Activated T-cell treated with anti-CD3 and anti-CD28 coated beads for 24 hours (primary cell): ENCODE measurements at places on chromosomes 12 and 14.

DNA sequence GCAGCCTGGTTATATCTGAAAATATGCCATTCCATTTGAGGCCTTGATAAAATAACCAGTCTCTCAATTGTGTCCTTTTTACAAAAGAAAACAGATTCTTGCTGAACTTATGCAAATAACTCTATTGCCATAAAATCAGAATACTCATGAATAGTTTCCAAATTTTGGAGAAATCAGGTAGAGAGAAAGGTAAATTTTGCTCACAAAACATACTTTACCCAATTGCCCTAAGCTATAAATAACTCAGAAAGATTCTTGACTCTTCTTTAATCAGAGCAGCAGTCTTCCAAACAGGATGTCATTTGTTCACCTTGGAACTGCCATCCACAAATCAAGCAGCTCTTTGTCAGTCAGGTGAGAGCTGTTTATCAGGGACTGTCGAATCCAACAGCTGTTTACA lies 12.6 kb downstream of the ZNF26 start:
- DNase-seq = no peak

DNA sequence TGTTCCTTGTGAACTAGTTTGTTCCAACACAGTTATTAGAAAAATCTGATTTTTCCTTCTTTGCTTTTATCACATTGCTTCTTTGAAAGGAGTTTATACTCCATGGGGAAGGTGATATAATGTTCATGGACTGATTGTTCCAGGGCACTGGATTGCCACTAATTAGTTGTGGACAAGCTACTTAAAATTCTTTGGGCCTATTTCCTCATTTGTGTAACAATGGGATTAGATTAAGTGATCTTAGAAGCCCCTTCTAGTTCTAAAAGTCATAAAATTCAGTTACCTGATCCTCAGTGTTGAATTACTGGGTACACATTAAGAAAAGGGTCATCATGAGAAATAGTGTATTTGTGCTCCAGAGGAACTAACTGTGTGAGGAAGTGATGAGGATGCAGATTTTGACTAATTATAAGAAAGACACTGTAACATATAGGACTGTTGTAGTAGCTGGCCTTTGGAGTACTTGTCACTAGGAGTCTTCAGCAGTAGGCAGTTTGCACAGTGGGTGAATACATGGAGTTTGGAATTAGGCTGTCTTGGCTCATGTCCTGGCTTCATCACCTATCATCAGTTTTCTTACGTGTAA lies 82.2 kb downstream of the MIA2 start:
- no peak for DNase-seq

- no peak for DNase-seq
Observed at GRCh38 chr14:88612981-88613380, 50.1 kb downstream of the ZC3H14 start.

DNA sequence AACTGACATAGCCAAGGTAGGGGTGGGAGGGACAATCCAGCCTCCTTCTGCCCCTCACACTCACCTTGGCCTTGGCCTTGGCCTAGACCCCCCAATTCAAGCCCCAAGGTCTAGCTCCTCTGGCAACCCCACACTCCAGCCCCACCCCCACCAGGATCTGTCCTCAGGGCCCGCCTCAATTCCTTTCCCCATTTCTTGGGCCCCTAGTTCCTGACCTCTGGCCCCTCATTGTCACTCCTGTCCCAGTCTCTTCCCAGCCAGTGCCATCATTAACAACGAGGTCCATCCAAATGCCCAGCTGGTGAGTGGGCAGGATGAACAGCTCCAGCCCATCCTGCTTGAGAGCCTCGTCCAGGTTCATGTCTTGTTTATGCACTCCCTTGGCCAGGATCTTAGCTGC lies 6.8 kb upstream of the GDF11 start:
- DNase-seq = no peak

DNA sequence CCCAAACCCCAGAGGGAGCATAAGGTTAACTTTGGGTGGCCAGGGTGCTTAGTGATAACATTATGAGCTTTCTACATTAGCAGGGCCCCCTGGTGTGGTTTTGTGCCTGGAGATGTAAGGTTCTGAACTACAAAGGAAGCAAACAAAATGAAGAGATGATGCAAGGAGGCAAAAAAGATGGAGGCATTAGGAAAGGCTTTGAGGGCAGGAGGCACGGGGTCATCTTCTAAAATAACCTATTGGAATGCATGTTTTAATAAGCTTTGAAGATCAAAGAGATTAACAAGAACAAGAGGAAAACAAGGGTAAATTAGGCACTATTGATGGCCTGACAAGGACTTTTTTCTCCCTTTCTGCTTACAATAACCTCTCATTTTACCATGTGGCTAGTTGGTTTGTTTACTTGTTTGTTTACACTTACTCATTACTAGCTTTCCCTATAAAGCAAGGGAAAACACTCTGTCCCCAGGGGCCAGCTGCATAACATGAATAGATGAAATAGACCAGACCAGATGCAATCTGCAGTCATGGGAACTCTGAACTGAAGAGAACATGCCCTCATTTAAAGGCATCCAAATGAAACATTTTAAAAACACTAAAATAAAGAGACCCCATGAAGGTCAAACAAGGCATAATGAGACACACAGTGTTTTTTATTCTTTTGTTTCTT lies 390.3 kb downstream of the DIO2 start:
- DNase-seq = no peak

- DNase-seq = no peak
Observed at GRCh38 chr14:75250800-75251199, 27.8 kb upstream of the FOS start.

DNA sequence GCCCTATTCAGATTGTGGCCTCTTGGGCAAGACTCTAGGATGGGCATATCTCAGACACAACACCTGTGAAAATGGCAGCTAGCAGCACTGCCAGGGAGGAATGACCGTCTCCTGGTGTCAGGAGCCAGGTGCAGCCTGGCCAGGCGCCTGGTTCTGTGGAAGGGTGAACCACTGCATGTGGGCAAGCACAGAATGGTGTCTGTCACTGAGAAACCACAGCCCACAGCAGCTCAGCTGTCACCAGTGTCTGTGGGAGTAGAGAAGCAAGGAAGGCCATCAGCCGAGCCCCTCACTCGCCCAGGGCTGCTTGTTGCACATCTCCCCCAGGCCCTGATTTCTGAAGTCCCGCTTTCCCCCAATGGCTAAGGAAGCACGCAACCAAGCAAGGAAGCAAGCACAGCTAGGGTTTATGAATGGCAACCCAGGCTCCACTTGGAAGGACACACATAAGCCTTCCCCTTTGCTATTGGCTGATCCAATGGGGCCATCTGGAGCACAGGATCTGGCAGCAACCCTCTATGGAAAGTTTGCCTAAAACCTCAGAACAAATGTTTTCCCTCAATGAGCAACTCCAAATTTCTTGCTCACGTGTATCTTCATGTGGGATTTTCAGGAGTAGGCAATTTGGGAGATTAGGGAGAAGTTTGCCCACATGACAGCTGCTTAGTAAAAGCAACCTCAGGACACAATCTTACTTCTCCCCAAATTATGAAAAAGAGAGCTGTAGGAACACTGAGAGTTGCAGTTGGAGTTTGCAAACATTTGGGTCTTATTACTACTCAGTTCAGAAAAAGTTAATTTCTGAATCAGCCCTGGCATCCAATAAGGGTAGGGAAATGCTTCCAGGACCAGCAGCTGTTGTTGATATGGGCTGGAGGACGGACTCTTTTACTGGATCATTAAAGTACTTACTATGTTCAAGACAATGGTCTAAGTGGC lies 44.7 kb downstream of the GPHB5 start:
- DNase-seq = no peak
